ENCODE measurements at places on chromosomes 12 and 14. TPM values are rescaled to one million over a fixed set of nuclear protein-coding genes. Genes with fewer than 3 reads are reported as not detected.
A peak's percentile ranks its signal among the peaks of the same experiment; 100 is the strongest.

GRCh38 chr14:105944632-105945610 is 418.5 kb downstream of the TMEM121 start:
- peak; percentile 80 for DNase-seq

GRCh38 chr12:46556819-46557524 is 184.4 kb upstream of the SLC38A2 start:
- DNase-seq = no peak

DNA sequence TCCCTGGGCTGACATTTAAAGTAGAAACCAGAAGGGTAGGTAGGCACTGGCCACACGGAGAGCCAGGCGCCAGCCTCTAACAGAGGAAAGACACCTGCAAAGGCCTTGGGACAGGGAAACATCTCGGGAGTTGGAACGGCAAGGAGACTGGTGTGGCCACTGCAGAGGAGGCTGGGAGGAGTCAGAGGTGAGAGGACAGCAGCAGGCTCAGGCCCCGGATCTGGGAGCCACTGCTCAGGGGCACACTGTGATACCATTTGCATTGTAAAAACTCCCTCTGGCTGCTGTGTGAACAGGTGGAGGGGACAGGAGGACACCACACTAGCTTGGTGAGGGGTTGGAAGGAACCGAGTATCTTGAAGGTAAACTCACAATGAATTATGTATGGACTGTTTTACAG is 2.7 kb downstream of the ANHX start:
- no peak for DNase-seq

DNA sequence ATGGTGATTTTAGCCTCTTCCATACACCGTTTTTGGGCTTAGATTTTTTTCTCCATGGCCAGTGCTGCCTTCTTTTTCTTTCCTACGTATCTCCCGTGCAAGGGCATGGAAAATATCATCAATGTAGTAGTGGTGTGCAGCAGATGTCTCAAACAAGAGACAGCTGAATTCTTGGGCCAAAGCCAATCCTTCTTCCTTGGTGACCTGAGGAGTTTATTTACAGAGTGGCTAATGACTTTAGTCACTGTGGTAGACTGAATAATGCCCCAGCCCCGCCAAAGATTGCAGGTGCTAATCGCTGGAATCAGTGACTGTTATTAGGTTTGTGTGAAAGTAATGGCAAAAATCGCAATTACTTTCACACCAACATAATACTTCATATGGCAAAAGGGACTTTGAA is 235.5 kb upstream of the NOS1 start:
- peak; percentile 53 for DNase-seq

- no peak for DNase-seq
These were observed 62.2 kb upstream of the ST8SIA1 start for GRCh38 chr12:22396735-22397134.

DNA sequence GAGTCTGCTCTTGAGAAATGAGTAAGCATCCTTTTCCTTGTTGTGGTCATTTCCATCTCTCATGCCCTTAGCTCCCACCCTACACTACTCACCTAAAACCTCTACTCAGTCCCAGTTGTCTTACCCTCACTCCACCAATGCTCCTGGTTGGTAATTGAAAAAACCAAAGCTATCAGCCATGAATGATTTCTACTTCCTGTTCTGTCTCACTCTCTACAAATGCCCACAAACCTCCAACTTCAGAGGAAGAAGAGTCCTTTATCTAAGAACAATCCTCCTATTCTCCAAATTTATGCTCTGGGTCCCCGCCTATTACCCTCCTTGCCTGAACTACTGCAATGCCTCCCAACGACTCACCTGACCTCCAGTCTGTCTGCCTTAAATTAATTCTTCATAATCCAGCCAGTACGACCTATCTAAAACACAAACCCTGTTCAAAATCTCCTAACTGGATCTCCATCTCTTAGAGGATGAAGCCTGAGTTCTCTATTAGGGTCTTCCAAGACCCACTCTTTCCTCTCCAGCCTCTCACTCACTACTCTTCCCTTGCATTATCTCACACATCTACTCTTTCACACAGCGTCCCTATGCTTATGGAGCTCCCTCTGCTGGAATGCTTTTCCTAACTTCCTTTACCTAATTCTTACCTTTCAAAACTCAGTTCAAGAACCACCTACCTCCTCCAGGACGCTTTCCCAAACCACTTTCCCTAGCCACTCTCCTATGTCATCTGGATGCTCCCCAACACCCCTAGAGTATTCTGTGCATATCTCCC is 2.2 kb downstream of the DHRS1 start:
- DNase-seq = no peak

DNA sequence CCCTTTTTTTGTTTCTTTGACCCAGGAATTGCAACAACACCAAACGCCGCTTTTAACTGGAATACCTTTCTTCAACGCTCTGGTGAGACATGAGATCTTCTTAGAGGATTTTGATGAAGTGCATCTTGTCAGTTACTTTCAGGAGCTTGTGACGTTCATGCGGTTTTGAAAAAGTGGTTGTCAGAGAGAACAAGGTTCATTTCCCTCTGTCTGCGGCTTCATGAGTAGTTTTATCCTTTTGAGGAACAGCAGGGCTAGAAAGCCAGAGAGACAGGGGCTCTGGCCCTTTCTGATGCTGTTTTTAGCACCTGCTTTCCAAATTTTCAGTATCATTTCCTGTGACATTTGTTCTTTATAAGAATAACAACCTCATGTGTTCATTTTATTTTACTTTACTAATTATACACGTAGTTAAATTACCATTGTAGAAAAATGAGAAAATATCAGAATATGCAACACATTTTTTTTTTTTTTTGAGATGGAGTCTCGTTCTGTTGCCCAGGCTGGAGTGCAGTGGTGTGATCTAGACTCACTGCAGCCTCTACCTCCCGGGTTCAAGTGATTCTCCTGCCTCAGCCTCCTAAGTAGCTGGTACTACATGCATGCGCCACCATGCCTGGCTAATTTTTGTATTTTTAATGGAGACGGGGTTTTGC is 61.8 kb downstream of the GLT1D1 start:
- no peak for DNase-seq

DNA sequence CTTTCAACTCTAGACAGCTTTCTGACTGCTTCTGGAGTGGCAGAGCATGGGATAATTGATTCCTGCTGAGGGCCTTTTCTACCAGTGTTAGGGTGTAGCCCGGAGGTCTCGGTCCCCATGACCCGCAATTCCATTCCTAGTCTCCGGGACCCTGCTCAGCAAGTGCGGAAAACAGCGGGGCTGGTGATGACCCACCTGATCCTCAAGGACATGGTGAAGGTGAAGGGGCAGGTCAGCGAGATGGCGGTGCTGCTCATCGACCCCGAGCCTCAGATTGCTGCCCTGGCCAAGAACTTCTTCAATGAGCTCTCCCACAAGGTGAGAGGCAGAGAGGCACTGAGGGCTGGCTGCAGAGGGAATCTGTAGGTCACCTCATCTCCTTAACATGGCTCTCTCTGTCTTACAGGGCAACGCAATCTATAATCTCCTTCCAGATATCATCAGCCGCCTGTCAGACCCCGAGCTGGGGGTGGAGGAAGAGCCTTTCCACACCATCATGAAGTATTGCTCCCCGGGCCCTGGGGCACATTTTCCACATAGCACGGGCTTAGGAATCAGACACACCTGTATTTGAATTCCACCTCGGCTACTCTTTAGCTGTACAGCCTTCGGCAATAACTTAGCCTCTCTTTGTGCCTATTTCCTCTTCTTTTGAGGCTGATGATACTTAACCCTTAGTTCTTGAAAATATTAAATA is 5.6 kb upstream of the GAPDH start:
- no peak for DNase-seq

FGF23 gene
- total RNA-seq = not detected

YEATS4 gene
- total RNA-seq = 34.2 TPM

AICDA gene
- not detected for total RNA-seq

DHRS4 gene
- total RNA-seq = 18.6 TPM

SERPINA6 gene
- total RNA-seq = not detected

C12orf50 gene
- not detected for total RNA-seq

IGF1 gene
- total RNA-seq = 0.20 TPM

All from SJCRH30 (cell line).